Cortex of kidney (tissue), 1 donor: ENCODE measurements at places on chromosomes 3 and 15.

DNA sequence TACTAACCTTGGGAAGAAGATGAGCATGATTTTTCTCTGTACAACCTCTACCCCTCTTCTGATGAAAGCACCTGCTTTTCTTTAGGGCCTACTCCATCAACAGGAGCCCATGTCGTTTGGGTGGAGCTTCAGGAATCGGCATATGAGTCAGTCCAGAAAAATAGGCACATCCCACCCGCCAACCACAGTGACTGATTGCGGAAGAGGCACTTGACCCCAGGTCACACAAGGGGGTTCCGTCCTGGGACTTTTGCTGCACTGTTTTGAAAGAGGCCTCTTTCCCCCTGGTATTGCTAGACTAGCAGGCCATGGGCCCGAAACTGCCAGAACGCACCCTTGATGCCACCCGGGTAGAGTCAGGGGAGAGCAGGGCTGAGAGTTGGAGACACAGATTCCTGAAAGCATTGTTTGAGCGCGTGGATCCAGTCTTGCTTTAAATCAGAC is 19.3 kb upstream of the NRROS start:
- DNase-seq: no peak

- no peak for DNase-seq
Measured at GRCh38 chr3:179460260-179460659, 9.0 kb upstream of the GNB4 start.

DNA sequence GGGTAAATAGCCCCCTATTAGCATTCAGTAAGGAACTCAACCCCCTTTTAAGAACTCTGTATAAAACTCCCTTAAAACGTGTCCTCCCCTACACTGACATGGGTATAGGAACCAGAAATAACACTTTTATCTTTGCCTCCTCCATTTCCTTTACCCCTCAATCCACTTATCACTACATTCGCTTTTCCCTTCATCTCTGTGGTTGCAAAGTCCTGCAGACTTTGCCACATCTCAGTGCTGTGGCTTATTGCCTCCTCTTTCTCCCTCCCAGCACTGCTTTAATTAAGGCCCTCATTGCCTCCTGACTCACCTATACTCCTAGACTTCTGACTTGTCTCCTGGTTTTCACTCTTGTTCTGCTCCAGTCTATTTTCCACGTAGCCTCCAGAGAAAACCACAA is 94.3 kb upstream of the GADL1 start:
- DNase-seq: no peak

GRCh38 chr15:90225504-90226234 is 8.1 kb downstream of the CIB1 start:
- DNase-seq: no peak

DNA sequence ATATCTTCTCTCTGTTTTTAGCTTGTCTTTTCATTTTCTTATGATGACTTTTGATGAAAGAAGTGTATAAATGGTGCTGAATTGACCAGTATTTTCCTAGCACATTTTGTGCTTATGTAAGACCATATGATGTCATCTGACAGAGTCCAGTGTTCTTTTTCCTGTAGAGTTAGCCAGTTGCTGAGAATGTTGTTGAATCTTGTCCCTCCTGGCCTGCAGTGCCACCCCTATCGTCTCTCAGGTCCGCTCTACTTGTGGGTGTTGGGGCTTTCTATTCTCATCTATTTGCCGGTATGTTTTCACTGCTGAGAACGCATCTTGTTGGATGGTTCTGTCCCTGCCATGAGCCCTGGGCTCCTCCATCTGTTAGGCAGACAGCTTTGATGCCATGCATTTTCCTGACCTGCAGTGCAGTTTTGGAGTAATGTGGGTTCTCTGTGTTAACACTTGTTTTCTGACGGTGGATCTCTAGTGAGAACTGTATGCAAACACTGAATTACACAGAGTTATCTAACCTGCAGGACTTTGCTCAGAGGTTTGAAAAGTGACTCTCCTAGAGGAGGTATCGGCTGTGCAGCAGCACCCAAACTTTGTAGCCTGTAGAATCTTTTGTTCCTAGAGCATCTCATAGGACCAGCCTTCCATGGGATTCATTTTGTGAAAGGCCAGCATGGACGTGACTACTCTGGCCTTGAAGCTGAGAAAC is 44.6 kb downstream of the SLC6A20 start:
- no peak for DNase-seq

GRCh38 chr3:79560698-79561097 is 207.1 kb downstream of the ROBO1 start:
- no peak for DNase-seq

- DNase-seq: no peak
Measured at GRCh38 chr3:25658836-25659235, 5.9 kb downstream of the TOP2B start.

DNA sequence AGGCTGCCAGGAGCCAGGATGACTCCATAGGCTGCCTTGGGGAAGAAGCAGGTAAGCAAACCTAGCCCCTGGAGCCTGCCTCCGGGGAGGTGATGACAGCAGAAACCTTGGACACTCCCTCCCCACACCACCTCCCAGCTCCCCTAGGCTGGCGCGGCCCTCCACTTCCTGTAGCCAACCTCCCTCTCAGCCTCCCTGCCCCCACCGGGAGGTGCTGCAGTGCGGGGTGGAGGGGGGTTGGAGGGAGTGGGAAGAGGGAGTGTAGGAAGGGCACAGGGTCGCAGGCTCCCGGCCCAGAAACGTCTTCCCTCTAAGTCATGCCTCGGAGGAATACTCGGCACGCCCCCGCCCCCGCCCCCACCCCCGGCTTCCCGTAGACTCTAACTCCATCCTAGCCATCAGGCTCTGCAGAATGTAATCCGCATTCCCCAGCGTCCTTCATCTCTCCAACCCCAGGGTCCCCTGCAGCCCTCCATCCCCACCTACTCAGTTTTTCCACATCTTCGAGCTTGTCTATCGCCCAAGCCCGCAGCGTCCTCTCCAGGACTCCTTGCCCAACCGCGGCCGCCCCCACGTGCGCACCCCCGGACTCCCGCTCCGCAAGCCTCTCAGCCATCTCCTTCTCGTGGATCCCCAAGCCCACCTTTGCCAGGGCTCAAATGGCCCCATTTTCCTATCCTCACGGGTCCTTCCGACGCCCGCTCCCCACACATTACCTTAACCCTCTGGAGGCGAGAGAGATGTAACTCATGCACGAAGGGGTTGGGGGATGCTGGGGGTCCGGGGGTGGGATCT is 528 bp downstream of the LPCAT4 start:
- no peak for DNase-seq

DNA sequence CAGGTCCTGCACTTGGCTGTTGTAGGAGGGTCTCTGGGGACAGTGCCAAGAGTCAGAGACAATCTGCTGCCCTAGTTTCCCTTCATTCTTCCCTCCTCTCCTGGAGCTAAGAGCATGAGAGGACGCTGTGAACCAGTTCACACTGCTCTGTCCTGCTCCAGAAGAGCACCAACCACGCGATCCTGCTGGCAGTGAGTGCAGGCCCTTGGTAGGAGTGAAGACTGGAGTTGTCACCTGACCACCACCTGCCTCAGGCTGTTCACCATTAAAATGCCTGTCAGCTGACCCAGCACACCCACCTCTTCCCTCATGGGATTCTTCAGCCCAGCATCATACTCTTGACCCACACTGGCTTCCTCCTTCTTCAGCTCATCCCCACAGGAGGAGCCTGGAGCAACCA is 2.9 kb downstream of the TM6SF1 start:
- no peak for DNase-seq

DNA sequence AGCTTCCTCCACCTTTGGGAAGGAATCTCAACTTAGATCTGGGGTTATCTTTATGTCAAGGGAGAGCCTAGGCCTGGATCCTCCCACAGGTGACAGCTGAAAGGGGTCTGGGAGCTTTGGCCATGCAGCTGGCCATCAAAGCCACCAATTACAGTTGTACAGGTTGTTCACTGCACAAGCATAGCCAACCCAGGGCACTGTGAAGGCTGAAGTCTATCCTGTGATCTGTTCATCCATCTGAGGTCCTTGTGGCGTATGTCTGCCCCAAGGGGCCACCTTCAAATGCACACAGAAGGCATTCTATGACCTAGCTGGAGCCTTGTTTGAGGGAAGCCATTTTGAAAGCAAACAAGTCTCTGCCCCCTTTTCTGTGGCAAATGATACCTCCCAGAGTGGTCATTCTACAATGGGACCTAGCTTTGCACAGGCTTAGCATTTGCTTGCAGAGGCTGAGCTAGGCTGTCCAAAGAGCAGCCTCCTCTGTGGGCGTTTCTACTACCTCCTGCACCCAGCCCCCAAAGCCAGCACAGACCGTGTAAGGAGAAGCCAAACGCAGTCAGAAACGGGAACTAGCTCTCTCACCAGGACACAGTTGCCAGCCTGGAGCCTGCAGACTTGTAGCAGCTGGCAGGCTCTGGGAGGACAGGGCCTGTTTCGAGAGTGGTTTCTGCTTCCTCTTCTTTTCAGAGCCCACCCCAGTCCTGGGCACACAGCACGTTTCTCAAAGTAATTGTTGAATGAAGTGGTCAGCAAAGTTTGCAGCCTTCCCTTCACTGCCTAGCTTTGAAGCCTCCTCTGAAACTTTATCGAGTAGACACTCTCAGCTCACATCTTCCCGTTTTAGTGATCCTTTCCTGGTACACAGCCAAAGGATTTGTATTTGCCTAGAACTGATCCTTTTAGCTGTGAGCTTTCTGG is 157.3 kb upstream of the SMAD3 start:
- DNase-seq: no peak
